ENCODE measurements at places on chromosomes 13 and 19.

GRCh38 chr19:33054623-33055022 is 10.1 kb downstream of the RHPN2 start:
- DNase-seq: peak; percentile 94

- DNase-seq: no peak
Observed at GRCh38 chr19:49997709-49998108, 27.5 kb downstream of the VRK3 start.

GRCh38 chr13:74871369-74872070 is 610.4 kb downstream of the TBC1D4 start:
- peak; percentile 64 for DNase-seq

GRCh38 chr19:49613374-49613773 is 22.4 kb downstream of the PRR12 start:
- no peak for DNase-seq

- no peak for DNase-seq
Observed at GRCh38 chr19:52474351-52475127, 21.2 kb downstream of the ZNF578 start.

- DNase-seq: no peak
Observed at GRCh38 chr13:94656766-94657165, 55.1 kb downstream of the GPR180 start.

- DNase-seq: no peak
Observed at GRCh38 chr13:35617420-35617819, 140.9 kb upstream of the MAB21L1 start.

- no peak for DNase-seq
Observed at GRCh38 chr13:32233062-32233461, 82.1 kb downstream of the ZAR1L start.

DNA sequence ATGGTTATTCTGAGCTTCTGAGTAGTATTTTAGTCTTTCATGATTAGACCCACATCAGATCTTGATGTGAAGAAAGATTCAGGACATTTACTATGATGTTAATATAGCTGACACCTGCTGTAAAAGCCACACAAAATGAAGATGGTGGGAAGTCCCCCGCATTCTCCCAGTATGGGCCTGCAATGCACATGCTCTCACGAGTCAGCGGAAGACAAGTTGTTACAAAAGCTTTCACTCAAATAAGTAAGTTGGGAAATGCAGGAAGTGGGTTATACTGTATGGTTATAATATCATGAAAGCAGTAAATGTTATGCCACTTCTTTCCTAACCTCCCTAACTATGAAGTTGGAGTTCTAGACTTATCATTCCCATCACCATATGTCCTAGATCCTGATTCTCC is 171.9 kb downstream of the KLF5 start:
- no peak for DNase-seq

DNA sequence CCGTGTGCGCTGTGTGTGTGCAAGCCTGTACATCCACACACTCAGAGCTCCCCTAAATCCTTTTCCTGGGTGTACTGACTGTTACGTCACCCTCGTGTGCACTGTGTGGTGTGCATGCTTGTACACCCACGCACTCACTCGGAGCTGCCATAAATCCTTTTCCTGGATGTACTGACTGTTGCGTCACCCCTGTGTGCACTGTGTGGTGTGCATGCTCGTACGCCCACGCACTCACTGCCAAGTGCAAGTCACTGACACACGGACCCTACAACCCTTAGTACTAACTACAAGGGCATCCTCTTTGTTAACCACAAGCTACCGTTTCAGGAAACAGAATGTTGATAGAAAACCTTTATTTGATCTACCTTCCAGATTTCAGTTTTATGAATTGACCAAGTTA is 983.4 kb downstream of the EFNB2 start:
- DNase-seq: no peak

DNA sequence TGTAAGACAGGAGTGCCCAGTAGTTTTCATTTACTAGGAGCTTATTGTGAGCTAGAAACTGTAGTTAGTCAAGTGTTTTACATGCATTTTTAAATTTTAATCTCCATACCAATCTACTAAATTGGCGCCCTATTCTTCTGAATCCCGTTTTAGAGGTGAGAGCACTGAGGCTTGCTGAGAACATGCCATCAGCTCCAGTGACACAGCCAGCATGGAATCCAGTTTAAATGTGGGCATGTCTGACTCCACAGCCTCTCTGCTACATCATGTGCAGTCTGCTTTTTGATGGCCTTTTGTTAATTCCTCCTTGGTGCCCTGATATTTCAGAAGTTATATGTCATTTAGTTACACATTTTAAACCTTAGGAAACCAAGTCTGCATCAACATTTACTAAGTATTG is 325.4 kb downstream of the DLEU7 start:
- no peak for DNase-seq

DNA sequence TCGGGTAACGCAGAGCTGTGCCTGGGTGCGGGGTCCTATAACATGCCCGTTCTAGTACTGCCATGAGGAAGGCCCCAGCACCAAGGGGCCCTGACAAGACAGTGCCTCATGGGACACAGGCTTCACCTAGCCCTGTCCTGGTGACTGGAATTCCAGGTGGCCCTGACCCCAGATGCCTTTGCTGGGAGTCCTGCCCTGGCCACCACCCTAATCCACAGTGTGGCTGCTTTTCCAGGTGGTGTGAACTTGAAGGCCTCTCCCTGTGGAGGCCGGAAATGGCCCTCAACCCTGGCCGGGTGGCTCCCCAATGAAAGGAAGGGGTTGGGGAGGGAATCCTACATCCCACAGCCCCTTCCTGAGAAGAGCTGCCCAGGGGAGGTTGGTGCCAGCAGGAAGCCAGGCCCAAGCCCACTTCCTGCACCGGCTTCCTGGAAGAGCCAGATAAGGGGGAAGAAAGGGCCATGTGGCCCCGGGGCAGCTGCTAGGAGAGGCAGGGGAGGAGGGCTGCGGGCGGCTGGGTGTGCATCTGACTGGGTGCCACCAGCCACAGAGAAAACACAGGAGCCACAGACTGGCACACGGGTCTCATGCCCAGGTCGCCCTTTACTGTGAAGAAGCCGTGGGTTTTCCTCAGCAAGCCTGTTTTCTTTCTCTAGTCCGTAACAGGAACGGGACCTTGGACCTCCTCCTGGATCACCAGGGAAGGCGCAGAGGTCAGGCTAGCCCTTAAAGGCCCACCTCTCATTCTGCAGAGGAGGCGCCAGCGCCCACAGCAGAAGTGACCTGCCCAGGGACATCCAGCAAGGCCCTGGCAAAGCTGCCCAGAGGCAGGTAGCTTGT is 4.7 kb downstream of the LSM4 start:
- DNase-seq: no peak

DNA sequence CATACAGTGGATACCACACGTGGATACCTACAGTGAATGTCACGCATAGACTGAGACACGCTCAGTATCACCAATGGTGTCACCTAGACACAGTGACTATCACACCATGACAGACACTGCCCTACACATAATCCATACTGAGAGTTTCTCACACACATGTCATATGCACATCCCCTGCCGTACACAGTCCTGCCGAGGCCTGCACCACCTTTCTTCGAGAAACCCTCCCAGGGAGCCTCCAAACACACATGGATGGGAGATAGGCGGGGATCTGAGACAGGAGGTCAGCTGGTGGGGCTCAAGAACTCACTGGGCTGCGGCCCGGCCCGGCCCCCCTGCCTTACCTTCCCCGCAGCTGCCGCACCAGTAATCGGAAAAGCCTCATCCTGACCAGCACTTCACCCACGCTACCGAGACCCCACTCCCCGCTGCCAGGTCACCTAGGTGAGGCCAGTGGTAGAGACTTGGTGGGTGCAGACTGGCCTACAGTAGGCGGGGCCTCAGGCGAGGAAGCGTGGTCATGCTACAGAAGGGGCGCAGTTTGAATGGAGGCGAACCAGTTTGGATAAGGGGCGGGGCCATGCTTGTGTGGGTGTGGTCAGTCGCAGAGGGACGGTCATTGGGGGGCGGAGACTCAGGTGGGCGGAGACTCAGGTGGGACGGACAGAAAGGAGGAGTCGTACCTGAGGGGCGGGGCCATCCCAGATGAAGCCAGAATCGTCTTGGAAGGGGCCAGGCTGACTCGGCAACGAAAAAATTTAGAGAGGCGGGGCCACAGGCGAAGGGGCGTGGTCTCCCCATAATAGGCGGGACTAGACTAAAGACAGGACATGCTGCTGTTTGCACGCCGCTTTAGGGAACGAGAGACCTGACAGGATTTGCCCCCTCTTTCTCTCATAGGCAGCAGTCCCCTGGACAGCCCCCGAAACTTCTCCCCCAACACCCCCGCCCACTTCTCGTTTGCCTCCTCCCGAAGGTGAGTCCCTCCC is 2.1 kb downstream of the MAST1 start:
- peak; percentile 67 for DNase-seq

- no peak for DNase-seq
Observed at GRCh38 chr13:100148422-100148821, 59.5 kb downstream of the PCCA start.

- DNase-seq: no peak
Observed at GRCh38 chr13:36917311-36917710, 2.7 kb downstream of the SMAD9 start.

GRCh38 chr13:23175920-23176319 is 4.9 kb upstream of the SGCG start:
- no peak for DNase-seq

DNA sequence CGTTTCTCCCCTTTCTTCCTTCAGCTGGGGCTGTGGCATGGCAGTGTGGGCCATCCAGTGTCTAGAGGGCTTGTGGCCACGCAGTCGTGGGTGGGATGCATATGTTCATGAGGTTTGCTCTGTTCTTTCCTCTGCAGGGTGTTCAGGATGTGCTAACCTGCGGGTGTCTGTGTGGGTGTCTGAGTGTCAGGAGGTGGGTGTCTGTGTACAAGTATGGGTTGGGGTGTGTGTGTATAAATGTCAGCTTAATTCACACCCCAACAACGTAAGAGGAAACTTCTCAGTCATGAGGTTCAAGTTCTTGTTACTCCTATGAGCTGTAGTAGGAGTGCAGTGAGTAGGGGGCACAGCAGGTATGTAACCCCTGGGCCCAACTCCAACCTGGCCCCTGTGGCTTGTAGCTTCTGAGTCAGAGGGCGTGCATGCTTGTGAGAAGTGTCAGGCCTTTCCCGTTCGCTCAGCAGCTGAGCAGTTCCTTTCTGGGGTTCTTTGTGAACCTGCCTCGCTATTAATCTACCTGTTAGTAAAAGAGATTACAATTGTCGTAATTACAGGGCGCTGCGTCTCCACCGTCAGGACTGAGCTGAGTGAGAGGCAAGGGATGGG is 49.1 kb downstream of the NFIX start:
- DNase-seq: no peak

DNA sequence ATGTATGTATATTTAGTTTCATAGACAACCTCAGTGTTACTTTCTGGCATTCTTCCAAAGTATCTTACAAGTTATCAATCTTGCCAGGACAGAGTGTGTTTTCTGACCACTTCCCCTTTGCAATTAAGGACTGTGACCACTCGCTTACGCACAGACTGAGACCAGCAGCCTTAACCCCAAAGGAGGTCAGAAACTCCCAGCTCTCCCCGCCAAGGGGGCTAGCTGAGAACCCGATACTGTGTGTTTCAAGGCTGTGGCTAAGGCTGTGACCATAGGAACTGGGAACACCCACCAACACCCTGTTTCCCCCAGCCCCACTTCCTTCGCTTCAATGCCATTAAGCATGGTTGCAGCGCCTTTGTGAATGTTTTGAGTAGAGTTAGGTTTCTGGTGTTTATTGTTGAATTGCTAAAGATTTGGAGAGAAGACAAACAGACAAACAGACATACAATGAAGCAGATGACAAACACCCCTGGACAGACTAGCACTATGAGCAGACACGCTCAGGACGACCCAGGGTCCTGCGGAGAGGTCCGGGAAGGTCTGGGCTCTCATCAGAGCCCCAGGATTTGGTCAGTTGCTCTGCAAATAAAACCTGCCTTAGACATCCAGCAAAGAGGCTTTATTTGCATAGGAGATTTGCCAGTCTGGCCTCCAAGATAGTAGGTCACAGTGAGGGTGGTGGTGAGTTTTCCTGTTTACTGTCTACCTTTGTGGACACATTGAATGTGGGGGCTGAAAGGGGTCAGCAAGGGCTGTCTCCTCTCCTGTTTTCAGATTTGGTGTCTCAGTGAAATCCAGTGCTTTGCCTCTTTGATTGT is 25.0 kb upstream of the TNFSF11 start:
- no peak for DNase-seq

DNA sequence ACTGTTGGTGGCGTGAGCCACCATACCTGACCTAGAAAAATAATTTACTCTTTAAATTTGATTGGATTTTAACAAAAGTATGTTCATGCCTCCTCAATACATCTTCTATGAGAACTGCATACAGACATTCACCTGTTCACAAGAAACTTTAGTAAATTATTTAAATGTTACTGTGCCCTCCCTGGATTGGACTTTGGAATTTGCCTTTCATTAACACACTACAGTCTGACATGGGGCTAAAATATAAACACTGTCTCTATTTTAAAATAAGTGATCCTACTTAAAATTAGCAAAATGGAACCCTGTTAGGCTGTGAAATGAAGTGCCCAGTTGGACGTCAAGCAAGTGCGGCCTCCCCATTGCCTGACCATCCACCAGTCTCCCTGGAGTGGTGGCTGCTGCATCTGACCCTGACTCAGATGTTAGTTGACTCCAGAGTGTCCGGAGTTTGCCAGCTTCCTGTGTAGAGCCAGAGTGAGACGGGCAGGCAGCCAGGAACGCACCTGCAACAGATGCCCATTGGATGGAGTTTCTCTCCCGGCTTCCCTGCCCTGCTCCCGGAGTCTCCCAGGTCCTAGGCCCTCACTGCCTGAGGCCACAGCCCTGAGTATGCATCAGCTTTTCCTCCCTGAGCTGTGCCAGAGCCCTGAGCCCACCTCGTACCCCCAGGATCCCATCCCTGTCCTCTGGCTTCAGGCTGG is 45.9 kb upstream of the ATP11A start:
- no peak for DNase-seq

GRCh38 chr19:4909156-4909896 is at the start of gene UHRF1:
Gene UHRF1 (plus strand): TSS chr19:4909501. CDS start chr19:4910886, 1,385 bp downstream.
- no peak for DNase-seq

DNA sequence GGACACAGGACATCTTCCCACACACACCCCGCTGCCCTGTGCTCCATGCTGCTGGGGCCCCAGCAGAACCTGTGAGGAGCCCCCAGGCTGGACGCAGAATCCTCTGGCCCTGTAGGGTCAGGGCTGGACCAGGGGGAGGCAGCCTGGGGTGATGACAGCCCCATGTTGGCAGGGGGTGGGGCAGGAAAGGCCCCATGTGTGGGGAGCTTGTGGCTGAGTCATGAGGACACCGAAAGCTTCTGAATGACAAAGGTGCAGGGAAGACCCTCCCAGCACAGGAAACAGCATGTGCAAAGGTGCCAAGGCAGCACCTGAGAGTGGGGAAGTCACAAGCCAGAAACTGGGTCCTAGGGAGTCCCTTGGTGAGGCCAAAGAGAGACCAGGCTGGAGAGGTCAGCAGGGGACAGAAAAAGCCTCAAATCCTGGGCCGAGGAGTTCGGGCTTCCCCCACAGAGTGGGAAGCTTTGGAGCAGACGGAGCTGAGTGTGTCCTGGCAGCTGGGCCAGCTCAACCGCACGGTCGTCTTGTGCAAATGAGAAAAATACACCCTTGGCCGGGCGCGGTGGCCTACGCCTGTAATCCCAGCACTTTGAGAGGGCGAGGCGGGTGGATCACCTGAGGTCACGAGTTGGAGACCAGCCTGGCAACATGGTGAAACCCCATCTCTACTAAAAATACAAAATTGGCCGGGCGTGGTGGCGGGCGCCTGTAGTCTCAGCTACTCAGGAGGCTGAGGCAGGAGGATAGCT is 17.5 kb downstream of the ATP8B3 start:
- DNase-seq: no peak

- DNase-seq: no peak
Observed at GRCh38 chr19:36420961-36421748, 2.7 kb upstream of the ZFP82 start.

GRCh38 chr19:7655581-7655980 is 13.3 kb upstream of the RETN start:
- DNase-seq: no peak

GRCh38 chr13:90008707-90009149 is 1338.8 kb upstream of the MIR17HG start:
- DNase-seq: no peak
